ENCODE measurements at places on chromosomes 5 and 9.

- DNase-seq: peak; percentile 22
These were observed 1.5 kb downstream of the LTC4S start for GRCh38 chr5:179795049-179795862.

- no peak for DNase-seq
These were observed 26.3 kb upstream of the TPD52L3 start for GRCh38 chr9:6301858-6302257.

GRCh38 chr9:278651-279050 is 64.0 kb downstream of the DOCK8 start:
- DNase-seq: no peak

- DNase-seq: no peak
These were observed 82.9 kb upstream of the SNX2 start for GRCh38 chr5:122691931-122692330.

GRCh38 chr9:136538599-136539426 is 7.0 kb downstream of the NOTCH1 start:
- DNase-seq: no peak

DNA sequence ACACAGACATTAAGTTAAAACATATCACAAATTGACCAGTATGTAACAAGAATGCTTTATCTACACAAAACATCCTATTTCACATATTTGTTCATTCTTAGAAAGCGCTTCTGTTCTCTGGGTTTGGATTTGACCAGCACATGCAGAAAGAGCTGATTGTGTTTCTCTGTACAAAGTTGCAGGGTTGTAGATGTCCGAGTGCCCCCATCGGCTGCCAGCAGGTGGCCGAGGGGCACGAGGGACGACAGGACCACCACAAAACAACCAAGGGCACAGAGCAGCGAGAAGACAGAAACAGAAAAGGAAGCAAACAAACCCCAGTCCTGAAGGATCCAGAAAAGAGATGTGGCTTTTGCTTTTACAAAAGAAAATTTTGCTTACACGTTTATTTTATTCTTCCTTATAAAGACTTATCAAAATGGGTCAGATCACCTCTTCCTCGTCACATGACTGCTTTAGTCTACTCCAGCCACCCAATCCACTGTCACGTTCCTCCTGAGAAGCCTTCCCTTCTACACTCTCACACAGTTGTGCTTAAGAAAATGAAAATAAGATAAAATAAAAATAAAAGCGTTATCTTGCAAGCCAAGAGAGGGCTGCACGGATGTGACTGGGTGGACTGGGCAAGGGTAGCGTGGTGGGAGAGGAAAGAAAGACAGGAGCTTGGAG is 9.5 kb downstream of the OTP start:
- no peak for DNase-seq

DNA sequence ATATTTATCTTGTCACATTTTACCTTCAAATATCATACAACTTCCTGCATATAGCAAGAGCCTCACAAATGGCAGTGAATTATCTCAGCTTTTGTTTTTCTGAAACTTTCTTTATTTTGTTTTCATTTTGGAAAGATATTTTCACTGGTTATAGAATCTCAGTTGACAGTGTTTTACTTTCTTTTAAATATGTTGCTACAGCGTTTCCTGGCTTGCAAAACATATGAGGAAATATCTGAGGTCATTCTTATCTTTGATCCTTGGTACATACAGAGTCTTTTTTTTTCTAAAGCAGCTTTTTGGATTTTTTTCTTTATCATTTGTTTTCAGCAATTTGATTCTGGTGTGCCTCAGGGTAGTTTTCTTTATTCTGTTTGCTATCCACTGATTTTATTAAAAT is 77.6 kb upstream of the CEP78 start:
- DNase-seq: no peak

DNA sequence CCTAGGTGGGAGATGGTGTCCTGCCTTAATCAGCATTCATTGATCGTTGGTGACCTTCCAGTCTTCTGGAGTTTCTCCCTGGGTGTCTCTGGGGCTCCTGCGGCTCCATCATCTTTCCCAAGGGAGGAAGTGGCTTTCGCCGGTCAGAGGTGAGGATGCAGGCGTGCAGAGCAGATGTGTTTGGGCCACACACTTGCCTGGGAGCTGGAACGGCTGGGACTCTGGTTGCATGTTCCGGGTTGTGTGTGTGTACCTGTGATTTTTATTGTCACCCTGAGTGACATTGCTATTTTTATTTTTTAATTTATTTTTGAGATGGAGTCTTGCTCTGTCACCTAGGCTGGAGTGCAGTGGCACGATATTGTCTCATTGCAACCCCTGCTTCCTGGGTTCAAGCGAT is 9.6 kb downstream of the HMCN2 start:
- DNase-seq: no peak
